COLO829 (cell line): ENCODE measurements at places on chromosomes 7 and 10.

GRCh38 chr7:33339074-33339790 is 209.9 kb downstream of the BBS9 start:
- DNase-seq: no peak

- no peak for DNase-seq
Measured at GRCh38 chr10:14692344-14693076, 82.2 kb downstream of the FAM107B start.

GRCh38 chr10:99849536-99849935 is 67.1 kb downstream of the ABCC2 start:
- no peak for DNase-seq

DNA sequence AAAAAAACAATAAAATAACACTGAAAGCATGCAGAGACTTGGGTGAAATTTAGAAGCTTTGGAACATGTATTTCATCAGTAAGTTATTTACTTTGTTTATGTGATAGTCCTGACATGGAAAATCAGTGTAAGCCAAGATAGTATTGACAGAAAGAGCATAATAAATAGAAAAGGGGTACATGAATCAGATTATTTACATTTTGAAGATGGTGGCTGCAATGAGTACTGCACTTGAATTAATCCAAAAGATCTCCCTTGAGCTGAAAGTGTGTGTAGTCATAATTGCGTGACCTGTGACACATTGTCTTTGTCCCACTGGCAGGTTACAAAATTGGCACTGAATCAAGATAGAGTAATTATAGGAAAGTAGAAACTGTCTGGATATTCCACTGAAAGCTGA is 562.9 kb downstream of the GFRA1 start:
- no peak for DNase-seq

- no peak for DNase-seq
Measured at GRCh38 chr10:2970190-2970823, 97.0 kb upstream of the PFKP start.

DNA sequence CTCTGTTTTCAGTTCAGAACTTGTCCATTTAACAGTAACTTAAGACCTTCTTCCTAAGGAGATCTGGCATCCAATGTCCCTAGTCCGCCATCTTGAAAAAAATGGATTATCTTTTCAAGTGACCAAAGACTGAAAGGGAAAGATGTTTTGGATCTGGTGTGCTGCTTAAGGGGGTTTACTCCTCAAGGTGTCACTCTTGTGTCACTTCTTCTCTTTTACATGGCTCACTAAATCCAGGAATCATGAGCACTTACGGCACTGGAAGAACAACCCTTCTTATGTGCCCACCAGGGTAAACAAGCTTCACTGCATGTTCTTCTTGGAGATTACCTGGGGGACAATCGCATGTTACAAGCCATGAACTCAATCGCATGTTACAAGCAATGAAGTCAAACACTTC is 43.7 kb downstream of the ANXA8 start:
- no peak for DNase-seq

DNA sequence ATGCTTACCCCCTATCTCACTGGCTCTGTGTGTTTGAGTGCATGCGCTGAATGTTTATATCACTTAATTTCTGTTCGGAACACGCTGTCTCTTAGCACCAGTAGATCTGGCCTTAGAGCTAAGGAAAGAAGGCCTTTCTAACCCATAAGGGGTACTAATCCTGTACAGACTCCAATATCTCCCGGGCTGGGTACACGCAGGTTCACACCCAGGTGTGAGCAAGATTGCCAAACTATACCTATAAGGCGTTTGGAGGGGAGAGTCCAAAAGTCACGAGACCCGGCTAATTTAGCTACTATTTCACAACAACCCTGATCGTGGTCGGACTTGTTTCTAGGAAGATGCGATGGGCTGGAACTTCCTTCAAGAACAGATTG is 727 bp upstream of the PDSS1 start:
- no peak for DNase-seq

DNA sequence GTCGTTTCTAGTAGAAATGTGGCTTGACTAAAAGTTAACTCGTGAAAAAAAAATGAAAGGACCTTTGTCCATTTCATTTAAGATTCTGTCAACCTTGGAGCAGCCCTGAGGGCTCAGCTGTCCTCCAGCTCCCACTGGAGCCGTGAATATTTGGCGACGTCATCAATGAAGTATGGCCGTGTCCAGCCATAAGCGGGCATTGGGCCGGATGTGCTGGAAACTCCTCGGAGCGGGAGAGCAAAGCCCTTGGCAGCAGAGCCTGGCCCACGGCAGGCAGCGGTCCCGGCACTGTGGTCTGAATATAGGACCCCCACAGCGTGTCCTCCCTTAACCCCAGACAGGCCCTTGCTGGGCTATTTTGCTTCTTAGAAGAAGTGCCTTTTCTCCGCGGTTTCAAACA is 50.0 kb downstream of the JAKMIP3 start:
- peak; percentile 28 for DNase-seq

DNA sequence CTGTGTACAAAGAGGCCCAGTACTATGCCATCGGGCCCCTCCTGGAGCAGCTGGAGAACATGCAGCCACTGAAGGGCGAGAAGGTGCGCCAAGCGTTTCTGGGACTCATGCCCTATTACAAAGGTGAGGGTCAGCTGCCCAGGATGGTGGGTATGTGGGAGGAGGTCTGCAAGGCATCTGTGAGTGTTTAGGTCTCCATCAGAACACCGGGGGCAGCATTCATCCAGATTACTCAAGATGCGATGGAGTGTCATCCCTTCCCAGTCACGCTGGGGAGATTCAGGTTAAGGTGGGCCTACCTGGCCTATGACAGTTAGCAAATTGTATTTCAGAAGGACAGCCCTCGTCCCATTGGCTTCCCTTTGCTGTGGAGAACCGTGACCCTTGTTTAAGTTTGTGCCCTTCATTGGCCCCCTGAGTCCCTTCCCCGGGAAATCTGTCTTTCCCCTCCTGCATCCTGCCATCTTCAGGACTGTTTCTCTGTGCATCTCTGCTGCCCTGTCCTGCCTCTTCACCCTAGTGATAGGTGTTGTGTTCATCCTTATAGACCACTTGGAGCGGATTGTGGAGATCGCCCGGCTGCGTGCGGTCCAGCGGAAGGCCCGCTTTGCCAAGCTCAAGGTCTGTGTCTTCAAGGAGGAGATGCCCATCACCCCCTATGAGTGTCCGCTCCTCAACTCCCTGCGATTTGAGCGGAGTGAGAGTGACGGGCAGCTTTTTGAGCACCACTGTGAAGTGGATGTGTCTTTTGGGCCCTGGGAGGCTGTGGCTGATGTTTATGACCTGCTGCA is 9.8 kb downstream of the KCTD7 start:
- no peak for DNase-seq

- no peak for DNase-seq
Measured at GRCh38 chr7:114722562-114722961, 199.3 kb upstream of the MDFIC start.

DNA sequence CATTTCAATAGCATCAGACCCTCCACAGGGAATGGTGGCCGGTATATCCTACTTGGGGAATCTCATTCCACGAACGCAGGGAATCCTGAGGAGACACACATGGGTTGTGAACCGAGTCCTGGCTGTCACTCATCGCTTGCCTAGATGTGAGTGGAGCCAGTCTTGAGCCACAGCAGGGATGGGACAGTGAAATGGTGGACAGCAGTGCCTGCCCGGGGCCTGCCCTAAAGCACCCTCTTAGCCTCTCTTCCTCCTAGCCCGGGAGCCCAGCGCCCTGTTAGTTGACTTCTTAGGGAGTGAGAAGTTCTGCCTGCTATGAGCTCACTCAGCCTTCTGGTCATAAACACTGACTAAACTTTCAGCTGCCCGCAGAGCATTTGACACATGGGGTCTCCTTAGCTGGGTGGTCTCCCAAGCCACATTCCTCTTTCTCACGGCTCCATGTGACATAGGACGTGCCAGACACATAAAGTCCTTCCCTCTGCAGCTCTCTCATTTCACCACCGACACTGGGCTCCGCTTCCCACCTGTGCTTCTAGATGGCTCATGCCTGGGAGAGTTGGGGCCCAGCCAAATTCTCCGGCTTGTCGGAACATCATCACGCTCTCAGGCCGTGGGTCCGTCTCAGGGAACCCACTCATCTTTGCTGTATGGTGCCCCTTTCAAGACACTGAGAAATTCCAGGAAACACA is 60.9 kb downstream of the TCERG1L start:
- no peak for DNase-seq

- DNase-seq: no peak
Measured at GRCh38 chr10:90089719-90090118, 388.3 kb downstream of the KIF20B start.

GRCh38 chr10:126242397-126243260 is 145.6 kb downstream of the ADAM12 start:
- DNase-seq: no peak

- DNase-seq: peak; percentile 36
Measured at GRCh38 chr7:17654940-17655339, 285.4 kb downstream of the SNX13 start.

GRCh38 chr7:134108802-134109201 is 18.3 kb upstream of the LRGUK start:
- DNase-seq: no peak

DNA sequence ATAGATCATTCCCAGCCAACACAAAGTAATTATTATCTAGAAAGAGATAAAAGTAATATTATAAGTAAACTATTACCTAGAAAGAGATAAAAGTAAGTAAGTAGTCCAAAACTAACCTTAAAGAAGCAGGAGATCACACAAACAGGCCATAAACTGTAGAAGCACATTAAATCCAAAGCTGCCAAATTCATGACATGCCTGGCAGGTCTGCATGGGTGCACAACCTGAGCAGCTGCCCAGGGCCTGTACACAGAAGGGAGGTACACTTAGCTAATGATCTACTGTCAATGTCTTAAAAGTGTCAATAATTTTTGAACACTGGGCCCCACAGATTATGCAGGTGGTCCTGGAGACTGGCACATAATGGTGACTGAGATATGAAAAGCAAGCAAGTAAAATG is 196.5 kb downstream of the GRM8 start:
- no peak for DNase-seq

DNA sequence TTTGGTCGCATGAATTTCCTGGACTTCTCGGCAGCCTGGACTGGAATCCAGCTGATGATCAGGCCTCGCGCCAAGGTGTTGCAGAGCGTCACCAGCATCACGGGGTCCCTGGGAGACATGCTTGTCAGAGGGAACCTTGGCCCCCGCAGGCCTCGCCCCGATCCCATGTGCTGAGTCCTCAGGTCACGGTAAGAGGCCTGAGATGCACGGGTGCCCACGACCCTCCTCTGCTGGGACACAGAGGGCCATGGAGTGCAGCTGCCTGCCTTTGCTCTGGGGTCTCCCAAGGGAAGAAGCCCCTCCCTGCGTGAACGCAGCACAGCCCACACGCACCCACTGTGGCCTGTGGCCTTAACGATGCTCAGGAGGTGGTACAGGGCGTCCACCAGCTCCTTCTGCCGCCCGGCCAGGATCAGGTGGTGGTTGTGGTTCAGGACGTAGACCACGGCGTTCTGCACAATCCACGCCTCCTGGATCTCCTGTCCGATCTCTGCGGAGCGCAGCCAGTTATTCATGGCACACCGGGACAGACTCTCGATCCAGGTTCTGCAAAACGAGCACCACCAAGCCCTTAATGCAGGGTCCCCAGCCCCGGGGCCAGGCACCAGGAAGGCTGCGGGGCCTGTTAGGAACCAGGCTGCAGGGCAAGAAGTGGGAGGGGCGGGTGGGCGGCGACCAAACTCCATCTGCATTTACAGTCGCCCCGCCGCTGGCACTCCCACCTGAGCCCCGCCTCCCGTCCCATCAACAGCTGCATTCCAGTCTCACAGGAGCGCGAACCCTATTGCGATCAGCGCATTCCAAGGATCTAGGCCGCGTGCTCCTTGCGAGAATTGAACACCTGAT is 29.4 kb downstream of the CFAP46 start:
- no peak for DNase-seq

GRCh38 chr10:125006921-125007426 is 65.1 kb downstream of the ZRANB1 start:
- DNase-seq: no peak

- no peak for DNase-seq
Measured at GRCh38 chr10:118254654-118255053, 87.5 kb downstream of the FAM204A start.

DNA sequence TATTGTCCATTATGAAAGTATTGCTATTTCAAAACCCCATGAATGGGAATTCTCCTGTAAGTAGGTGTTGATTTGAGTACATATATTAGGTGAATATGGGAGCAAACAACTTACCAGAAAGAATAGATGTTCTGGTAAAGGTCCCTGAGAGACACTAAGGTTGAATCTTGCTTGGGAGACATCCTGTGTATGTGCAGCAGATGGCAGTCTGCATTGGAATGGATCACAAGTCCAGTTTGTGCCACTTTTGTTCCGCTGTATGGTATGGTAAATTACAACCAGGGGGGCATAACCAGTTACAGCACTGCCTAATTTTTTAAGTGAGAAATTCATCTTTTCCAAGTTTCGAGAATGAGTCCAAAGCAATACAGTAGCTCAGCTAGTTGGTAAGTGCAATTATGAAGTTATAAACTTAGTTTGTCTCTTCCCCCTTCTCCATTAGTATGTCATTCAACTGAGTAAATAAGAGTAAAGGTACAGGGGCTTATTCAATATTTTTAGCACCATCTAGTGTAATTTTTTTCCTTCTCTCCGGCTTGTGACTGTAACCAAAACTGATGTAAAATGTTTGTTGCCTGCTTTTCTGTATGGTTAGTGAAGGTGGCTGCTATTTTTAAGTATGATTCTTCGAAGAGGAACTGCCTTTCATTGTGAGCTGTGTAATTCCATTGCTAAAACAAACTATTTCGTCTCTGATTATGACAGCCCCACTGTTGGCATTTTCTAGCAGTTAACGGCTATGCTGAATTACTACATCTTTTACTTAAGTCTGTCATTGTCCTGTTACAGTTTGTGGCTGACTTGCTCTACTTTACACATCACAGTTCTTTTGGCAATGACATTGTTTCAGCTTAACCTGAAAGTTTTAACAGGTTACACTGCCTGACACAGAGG is 2.8 kb downstream of the MCU start:
- DNase-seq: no peak

GRCh38 chr7:47466832-47467231 is 115.1 kb downstream of the TNS3 start:
- no peak for DNase-seq

- no peak for DNase-seq
Measured at GRCh38 chr10:79145517-79146470, 77.0 kb downstream of the ZMIZ1 start.

DNA sequence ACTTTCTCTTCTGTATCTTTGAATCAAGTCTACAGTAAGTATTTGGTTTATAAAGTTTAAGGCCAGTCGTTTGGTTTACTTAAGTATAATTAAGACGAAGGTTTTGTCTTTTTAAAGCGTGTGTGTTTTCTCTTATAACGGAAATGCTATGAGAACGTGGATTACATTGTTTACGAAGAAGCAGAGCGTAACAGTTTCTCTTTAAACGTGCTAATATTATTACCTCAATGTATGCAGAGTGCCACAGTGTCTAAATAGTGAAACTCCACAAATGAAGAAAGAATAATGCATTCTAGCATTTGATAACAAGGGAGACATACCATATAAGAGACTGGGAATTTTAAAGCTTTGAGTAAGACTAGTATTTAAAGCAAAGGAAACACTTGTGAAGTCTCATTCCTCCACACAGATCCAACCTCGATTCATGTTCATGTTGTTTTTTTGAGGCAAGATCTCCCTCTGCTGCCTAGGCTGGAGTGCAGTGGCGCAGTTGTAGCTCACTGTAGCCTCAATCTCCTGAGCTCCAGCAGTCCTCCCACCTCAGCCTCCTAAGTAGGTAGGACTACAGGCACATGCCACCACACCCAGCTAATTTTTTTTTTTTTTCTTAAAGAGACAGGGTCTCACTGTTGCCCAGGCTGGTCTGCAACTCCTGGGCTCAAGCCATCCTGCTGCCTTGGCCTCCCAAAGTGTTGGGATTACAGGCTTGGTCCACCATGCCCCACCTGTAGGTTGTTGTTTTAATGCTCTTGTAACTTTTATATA is 75.1 kb downstream of the ANKRD61 start:
- peak; percentile 18 for DNase-seq
